Progenitor cell of endocrine pancreas (in vitro differentiated cells): ENCODE measurements at places on chromosomes 1 and 21. TPM values are rescaled to one million over a fixed set of nuclear protein-coding genes. Genes with fewer than 3 reads are reported as not detected.

The EDN2 gene
- not detected in 2 replicates for total RNA-seq

The COA6 gene
- total RNA-seq = 31.4 and 32.6 TPM in 2 replicates

GRCh38 chr1:113893267-113893666, 5.9 kb upstream of the BCL2L15 start:
- no peak overlapping the region for H3K27ac ChIP-seq
- no peak for DNase-seq
- H3K36me3 ChIP-seq = peaks cover 7% of the 10 kb centered on the region
- no peaks in the 10 kb centered on the region for H3K4me1 ChIP-seq
- H3K27me3 ChIP-seq = no peaks in the 10 kb centered on the region
- H3K4me3 ChIP-seq = no peak overlapping the region

The C1orf226 gene
- 5.1 and 6.5 TPM in 2 replicates for total RNA-seq

The UBL4B gene
- 0.20 TPM in 1 of 2 replicates, not detected in the other for total RNA-seq

DNA sequence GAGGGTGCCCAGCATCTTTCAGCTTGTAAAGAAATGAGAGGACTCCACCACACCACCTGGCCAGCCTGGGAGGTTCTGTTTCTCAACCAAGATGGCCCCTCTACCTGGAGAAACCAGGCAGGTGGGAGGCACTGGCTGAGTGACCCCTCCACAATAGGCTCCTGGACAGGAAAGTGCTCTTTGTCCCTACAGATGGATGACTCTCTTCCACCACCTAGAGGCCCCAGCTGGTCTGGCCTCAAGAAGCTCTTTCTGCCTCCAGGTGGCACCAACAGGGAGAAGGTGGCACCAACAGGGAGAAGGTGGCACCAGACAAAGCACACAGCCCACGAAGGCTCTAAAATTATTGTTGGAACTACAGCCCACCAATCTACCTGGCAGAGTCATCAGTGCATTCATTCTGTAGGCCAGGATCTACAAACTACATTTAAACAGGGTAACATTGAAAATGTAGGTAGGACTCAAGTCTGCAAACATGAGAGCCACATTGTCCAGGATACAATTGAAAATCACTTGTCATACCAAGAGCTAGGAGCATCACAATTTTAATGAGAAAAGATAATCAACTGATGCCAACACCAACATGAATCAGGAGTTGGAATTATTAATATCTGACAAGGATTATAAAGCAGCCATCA, 14.4 kb downstream of the TMPRSS3 start:
- H3K36me3 ChIP-seq = peaks cover 10% of the 10 kb centered on the region
- DNase-seq = no peak
- H3K27me3 ChIP-seq = peaks cover 7% of the 10 kb centered on the region
- no peak overlapping the region for H3K4me3 ChIP-seq
- peak overlapping the region; percentile 88 for H3K27ac ChIP-seq

DNA sequence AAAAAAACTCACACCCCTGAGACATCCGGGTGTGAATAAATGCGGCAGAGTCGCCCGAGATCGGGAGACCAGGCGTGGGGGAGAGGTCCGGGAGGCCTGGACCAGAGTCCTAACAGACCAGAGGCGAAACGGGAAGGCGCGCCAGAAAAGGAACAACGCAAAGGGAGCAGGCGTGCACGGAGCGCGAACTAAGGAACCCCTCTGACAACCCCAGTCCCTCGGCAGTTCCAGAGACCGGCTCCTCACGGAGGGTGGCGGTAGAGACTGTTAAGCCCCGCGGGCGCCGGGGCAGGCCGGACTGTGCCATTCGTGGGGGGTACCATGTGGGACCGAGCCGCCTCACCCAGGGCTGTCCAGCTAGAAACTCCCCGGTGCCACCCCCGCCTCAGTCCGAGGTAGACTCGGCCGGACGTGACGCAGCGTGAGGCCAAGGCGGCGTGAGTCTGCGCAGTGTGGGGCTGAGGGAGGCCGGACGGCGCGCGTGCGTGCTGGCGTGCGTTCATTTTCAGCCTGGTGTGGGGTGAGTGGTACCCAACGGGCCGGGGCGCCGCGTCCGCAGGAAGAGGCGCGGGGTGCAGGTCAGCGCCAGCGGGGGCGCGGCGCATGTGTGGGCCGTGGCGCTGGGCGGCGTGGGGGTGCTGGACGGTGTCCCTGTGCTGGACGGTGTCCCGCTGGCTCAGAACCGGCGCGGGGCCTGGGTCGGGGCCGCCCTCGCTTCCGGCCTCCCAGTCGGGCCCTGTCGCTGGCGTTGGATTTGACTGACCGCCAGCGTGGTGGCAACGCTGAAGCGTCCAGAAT, at the start of gene PARK7:
TSS of gene PARK7 (plus strand) at position 496 of the 798 bp plus-strand sequence. CDS start 1,075 bp downstream, outside the sequence.
- H3K36me3 ChIP-seq = peaks cover 10% of the 10 kb centered on the region
- H3K27me3 ChIP-seq = no peaks in the 10 kb centered on the region
- peak within 1 kb of the TSS; percentile 97 for H3K27ac ChIP-seq

DNA sequence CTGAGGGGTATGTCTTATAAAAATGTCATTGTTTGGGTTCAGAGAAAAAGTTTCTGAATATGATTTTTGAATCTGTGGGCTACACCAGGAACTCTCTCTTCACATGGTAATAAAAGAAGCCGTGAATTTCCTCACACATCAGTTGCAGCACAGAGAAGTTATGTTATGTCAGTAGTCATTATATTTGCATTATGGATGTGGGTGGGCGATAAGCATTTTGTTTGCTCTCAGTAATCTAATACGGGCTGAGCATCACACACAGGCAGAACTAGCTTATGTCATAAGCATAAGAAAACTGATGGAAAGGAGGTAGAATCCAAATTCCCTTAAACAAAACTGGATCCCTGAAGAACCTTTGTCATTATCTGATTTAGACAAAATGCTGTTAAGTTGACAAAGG, 70.8 kb downstream of the PRDM2 start:
- H3K4me1 ChIP-seq = peaks cover 12% of the 10 kb centered on the region
- H3K4me3 ChIP-seq = no peak overlapping the region
- no peak overlapping the region for H3K27ac ChIP-seq
- DNase-seq = no peak
- H3K27me3 ChIP-seq = no peaks in the 10 kb centered on the region
- peaks cover 9% of the 10 kb centered on the region for H3K36me3 ChIP-seq

The CLCNKB gene
- total RNA-seq = 1.5 and 2.3 TPM in 2 replicates

The PSEN2 gene
- total RNA-seq = 27.5 and 27.7 TPM in 2 replicates

DNA sequence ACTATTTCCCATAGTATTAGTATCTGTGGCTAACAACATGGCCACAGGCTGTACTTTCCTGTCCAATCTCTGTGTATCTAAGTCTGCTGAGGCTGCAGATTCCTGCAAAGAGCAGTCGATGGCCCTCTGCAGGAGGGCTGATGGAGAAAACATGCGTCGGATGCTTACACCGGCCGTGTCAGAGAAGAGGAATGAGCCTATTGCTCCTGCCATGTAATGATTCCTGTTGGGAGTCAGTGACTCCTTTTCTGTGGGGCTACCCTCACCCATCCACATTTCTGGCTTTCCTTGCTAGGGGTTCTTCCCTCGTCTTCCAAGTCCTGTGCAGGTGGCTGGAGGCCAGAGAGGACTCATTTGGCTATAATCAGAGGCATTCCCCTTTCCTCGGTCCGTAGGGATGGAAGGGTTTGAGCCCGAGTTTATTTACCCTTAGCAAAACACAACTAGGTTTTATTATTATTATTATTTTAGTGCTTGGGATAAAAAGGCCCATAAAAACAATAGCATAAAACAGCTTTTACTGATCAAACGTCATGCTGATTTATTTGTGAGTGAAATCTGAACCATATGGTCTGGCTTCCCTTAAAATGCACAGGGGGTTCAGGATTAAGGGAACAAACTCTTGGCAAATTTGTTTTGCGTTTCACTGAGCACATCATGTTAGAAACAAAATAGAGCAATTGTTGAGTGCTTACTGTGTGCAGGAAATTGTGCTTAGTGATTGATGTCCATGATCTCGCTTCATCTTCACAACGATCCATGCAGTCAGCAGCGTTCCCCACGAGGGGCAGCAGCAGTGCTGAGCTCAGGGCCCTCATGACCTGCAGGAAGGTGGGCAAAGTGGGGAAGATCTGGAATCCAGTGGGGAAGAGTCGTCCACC, 70.8 kb downstream of the KIF26B start:
- H3K27ac ChIP-seq = peak overlapping the region; percentile 81
- DNase-seq = no peak
- H3K4me3 ChIP-seq = no peak overlapping the region
- no peaks in the 10 kb centered on the region for H3K36me3 ChIP-seq

GRCh38 chr1:235495551-235495950, 8.7 kb downstream of the B3GALNT2 start:
- no peak for DNase-seq
- no peak overlapping the region for H3K27ac ChIP-seq

The CXADR gene
- total RNA-seq = 58.1 and 65.9 TPM in 2 replicates

GRCh38 chr1:183808296-183809027, 3.5 kb downstream of the RGL1 start:
- no peak overlapping the region for H3K27ac ChIP-seq
- H3K4me3 ChIP-seq = no peak overlapping the region
- no peak for DNase-seq
- H3K36me3 ChIP-seq = no peaks in the 10 kb centered on the region

GRCh38 chr1:32925403-32926162, 24.4 kb upstream of the TMEM54 start:
- H3K27me3 ChIP-seq = peaks cover 50% of the 10 kb centered on the region
- no peaks in the 10 kb centered on the region for H3K36me3 ChIP-seq
- DNase-seq = no peak
- H3K4me3 ChIP-seq = peak overlapping the region; percentile 36
- H3K4me1 ChIP-seq = peaks cover 19% of the 10 kb centered on the region
- H3K27ac ChIP-seq = peak overlapping the region; percentile 85

DNA sequence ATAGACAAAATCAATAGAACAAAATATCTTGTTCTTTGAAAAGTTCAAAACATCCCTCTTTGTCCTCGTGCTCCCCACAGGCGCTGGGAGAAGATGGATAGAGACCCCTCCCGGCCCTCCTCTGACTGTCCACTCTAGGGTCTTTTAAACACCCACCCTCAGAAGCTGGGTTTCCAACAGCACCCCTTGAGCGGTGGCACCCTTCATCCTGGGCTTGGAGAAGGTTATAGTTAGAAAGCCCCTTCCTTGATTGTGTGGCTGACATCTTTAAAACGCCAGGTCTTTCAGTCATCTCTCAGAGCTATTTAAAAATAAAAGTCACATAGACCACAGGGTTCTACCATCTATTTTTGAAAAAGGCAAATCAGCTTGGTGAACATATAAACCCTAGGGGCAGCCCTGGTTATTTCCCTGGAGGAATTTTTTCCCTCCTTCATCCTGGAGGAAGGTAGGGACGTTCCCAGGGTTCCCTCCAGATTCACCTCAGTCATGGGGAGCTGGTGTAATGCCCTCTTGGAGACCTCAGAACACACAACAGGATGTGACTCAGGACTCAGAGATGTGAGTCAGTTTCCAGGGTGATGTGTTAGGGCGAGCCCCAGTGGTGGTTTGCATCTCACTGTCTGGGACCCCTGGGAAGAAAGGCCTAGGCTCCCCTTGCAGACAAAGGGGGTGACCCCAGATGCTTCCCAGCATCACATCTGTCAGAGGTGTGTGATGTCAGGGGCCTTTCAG, 138.5 kb downstream of the CLIC6 start:
- H3K27me3 ChIP-seq = peaks cover 11% of the 10 kb centered on the region
- peaks cover 6% of the 10 kb centered on the region for H3K4me1 ChIP-seq
- H3K36me3 ChIP-seq = peaks cover 14% of the 10 kb centered on the region
- no peak overlapping the region for H3K27ac ChIP-seq
- H3K4me3 ChIP-seq = no peak overlapping the region
